ENCODE measurements at places on chromosomes 16 and 17.

- no peak for DNase-seq
These were observed 15.0 kb upstream of the MYLK3 start for GRCh38 chr16:46763147-46763546.

GRCh38 chr16:13902677-13903076, 17.3 kb upstream of the ERCC4 start:
- DNase-seq: peak; percentile 32

GRCh38 chr17:76382803-76383545, 1.4 kb upstream of the SPHK1 start:
- peak; percentile 90 for DNase-seq

DNA sequence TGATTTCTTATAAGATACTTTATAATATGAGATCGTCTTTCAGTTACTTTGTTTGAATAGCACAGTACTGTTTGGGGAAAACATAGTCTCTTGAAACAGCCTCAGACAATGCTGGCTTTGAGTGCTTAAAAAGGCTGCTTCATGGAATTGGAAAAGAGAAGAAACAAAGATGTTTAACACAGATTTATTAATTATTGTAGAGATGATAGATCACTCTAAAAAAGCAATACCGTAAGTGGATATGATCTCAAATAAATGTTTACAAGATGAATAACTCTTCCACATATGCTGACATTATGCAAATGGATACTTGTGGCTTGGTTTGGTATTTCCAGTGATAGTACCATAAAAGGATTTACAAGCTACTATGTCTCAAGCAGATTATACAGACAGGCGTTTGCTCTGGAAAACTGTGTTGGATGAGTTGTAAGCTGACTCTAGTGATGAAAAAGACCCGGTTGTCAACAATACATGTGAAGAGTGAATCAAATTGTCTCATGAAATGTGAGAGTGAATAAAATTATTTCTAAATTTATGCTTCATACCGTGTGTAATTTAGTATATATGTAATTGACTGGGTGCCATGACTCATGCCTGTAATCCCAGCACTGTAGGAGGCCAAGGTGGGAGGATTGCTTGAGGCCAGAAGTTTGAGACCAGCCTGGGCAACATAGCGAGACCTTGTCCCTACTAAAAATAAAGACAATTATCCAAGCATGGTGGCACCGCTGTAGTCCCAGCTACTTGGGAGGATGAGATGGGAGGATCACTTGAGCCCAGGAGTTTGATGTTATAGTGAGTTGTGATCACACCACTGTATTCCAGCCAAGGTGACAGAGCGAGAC, 105.4 kb downstream of the FTO start:
- peak; percentile 96 for DNase-seq

DNA sequence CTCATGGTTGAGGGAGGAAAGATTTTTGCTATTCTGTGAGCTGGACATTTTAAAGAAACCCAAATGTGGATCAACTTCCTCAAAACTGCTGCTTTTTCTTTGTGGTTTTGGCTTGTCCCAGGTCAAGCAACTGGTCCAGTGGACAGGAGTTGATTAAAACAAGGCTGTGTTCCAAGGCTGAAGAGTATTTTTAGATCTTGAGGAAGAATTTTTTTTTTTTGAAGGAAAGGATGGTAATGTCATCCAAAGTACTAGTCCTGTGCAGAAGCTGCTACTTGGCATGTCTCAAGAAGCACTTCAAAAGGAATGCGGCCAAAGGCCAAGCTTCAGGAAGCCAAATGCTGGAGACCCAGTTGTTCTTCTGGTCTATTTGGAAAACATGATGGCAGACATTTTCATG, 8.0 kb upstream of the MYH2 start:
- peak; percentile 9 for DNase-seq
